Stimulated activated CD8-positive, alpha-beta memory T cell treated with anti-CD3 and anti-CD28 coated beads, Interleukin-7, amount 100 ng/mL, for 1 hour (primary cell): ENCODE measurements at places on chromosomes 5 and 9.

DNA sequence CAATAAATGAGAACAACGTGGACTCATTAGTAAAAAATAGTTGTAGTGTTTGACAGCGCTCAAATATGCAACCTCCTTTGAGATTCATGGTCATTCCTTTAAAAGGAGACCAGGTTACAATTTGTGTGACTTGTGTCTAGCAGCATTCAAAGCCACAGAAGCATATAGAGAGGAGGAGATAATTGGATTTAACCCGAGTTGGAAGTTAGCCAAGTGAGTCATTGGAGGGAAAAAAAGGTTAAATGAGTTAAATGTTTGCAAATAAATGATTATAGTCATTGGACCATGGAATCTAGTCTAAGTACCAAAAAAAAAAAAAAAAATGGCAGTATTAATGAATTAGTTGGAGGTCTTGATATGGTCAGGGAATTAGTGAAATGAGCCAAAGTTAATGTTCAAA is 90.9 kb downstream of the ITGA1 start:
- DNase-seq: no peak

GRCh38 chr5:67799732-67800234 is 415.8 kb upstream of the PIK3R1 start:
- no peak for DNase-seq

DNA sequence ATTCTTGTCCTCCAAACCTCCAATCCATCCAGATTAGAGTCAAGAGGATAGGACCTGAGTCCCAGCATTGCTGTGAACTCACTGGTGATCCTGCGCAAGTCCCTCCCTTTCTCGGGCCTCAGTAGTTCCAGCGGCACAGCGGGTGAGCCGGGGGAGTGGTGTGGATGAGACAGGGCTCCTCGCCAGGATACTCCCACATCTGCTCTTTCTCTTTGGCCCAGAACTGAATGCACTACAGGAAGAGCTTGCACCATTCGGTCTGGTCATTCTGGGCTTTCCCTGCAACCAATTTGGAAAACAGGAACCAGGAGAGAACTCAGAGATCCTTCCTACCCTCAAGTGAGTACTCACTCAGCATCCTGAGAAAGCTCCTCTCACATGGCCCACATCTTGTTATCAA is 6.3 kb downstream of the GPX3 start:
- no peak for DNase-seq

GRCh38 chr5:176748967-176749935 is 61.1 kb upstream of the UNC5A start:
- DNase-seq: no peak

- DNase-seq: no peak
These were observed 70.1 kb upstream of the FSTL4 start for GRCh38 chr5:133682451-133682850.

- no peak for DNase-seq
These were observed 13.2 kb downstream of the TSPAN17 start for GRCh38 chr5:176660530-176660859.

DNA sequence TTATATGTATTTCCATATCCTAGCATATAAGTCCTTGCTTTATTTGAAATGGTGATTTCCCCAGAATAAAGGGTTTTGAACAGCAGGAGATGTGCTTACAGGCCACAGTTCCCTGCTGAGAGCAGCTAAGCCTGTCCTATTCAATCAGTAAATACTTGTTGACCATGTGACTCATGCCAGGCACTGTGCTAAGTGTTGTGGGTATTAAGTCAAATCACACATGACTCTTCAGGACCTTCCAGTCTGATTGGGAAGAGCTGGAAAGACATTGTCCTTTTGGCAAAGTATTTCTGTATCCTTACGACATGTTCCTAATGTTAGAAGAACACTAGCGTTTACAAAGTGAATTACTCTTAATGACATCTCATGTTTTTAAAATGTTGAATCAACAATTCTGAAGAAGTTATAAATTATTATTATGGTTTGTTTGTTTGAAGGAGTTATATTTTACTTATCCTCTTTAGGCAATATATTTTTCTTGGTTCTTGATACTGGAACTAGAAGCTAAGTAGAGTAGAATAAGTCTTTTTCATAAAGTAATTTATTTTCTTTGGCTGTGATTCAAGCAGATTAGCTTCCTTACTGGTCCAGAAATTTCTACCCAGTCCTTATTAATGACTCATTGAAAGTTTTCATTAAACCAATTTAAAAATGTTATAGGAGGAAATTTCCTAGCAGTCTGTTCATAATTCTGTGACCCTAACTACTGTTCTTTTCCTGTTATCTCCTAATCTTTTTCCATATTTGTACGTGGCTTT is 82.1 kb downstream of the GAPVD1 start:
- no peak for DNase-seq

GRCh38 chr5:102858808-102859207 is 103.7 kb downstream of the PAM start:
- DNase-seq: no peak

GRCh38 chr5:179259731-179260323 is 85.4 kb downstream of the ADAMTS2 start:
- no peak for DNase-seq

DNA sequence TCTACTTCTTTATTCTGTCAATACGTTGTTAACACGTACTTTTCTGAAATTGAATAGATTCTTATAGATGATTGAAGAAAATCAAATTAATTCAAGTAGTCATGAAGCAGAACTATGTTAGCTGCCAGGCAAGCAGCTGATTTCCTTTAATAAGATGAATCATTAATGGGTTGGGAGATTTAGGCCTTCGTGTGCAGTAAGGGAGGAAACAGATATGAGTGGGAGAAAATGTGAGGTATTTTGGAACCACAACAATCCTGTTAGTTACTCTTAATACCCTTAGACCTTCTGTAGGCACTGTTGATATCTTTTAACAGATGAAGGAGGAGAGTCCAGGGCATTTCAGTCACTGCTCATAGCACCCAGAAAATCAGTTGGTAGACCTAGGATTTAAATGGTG is 121.0 kb downstream of the AOPEP start:
- no peak for DNase-seq

DNA sequence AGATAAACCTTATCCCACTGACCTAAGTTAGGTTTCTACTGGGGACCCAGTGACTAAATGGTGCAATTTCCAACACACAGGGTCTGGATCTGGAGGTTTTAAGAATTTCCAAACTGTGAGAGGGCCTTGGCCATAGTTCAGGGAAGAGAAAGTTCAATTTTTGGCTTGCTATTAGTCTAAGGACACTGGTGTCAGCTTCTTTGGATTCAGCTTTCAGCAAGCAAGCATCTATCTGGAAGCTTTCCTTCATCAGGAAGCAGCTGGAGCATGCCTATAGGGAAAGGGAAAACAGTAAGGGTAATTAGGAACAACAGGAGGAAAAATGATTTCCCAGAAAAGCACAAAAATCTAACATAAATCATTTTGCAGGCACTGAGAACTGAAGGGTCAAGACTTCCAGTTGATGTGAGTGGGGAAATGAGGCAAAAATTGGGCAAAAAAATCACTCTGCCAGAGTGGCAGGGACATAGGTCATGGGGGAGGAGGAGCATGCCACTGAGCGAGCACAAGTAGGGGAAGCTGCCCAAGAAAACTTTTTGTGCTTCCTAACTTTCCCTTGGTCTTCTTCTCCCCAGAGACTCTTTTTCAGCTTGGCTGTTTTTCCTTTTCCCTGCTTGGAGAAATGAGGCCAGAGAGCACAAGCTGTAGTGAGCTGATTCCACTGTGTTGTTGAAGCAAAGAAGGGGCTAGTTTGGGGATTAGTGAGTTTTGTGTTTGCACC is 299.6 kb downstream of the FGF10 start:
- no peak for DNase-seq

DNA sequence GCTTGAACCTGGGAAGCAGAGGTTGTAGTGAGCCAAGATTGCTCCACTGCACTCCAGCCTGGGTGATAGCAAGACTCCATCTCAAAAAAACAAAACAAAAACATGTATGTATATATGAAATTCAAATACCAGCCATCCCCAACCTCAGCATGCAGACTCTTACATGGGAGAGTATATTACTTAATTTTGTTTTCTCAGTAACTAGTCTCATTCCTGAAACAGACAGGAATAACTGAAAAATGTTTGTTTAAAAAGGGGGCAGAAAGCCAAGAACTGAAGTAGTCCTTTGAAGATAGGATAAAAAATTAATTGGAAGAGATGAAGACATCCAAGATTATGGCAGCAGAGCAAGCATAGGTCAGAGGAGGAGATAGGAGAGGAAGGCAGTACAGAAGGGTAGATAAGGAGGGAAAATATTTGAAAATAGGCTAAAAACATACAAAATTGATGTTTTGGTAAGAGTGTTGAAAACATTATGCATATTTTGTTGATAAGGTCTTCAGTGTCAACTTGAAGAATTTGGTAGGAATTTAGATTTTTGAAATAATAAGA is 309.9 kb downstream of the MAT2B start:
- DNase-seq: no peak

DNA sequence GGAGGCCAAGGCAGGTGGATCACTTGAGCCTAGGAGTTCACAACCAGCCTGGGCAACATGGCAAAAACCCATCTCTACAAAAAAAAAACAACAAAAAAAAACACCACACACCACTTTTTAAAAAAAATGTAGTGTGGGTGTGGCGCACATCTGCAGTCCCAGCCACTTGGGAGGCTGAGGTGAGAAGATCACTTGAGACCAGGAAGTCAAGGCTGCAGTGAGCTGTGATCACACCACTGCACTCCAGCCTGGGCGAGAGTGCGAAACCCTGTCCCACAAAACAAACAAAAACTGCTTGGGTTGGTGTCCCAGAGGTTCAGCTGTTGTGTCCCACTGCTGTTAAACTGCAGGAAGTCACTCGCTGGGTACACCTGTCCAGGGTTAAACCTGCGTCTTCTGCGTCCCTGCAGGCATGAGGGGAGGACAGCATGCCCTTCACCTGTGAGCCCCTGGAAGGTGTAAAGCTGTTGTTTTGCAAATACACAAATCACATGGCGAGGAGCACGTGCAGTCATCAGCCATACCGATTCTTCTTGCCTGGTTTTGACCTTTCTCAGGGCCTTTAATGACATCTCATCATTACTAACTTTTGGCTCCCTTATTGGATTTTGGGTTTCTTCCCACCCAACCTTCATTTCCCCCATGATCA is 29.3 kb upstream of the CLPTM1L start:
- no peak for DNase-seq

GRCh38 chr9:4666042-4666699 is at the start of gene SPATA6L:
SPATA6L (minus strand) TSS chr9:4666480; CDS start chr9:4666250, 230 bp downstream.
- no peak for DNase-seq

DNA sequence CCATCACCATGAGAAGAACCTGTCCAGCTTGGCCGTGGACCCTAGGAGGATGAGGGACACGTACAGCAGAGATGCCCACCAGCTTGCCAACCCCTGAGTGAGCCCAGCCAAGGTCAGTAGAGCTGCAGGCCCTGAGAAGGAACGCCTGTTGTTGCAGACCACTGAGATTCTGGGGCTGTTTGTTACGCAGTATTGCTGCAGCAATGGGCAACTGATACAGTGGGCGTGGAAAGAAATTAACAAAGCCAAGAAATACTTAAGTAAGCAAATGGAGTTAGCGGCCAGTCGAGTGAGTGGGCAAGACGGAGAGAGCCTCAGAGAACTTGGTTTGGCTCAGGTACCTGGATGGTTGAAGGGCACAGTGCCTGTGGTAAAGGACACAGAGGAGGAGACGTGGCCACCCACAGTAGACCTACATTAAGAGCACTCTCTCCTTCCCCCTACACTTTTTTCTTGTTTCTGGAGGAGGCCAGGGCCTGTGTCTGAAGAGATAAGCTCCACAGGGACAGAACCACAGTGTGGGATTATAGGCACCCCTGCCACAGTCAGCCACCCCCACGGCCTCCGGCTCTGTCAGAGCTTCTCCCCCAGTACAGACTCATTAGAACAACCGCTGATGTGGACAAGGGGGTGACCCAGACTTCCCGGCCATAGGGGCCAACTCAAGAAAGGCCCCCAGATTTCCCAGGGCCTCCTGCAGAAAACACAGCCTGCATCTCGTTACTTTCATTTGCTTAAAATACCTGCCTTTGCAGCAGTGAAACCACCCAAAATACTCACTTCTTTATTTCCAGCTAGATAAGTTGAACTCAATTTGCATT is 40.1 kb upstream of the GRHPR start:
- no peak for DNase-seq

- no peak for DNase-seq
These were observed 15.9 kb upstream of the MOB3B start for GRCh38 chr9:27545471-27545870.

GRCh38 chr9:69671311-69671878 is 776 bp downstream of the APBA1 start:
- no peak for DNase-seq

DNA sequence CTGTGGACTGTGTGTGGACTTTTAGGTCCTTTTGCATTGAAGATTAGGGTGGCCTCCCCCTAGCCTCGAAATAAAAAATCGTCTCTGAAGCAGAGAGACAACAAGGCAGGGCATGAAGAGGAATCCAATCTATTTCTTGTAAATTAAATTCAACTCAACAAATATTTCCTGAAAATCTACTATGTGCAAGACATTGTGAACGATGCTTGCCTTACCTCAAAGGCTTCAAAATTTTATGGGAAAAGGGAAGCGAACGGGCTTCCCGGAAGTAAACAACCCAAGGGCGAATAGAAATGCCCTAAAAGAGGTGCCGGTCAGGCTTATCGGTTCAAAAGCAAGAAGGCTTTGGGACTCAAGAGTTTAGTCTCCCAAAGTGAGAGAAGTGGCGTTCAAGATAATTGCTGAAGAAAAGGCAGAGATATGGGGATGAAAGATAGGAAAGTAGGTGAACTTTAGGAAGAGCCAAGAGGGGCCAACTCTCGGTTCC is 525 bp downstream of the KIF24 start:
- no peak for DNase-seq

GRCh38 chr5:13878357-13878756 is 66.1 kb downstream of the DNAH5 start:
- no peak for DNase-seq

- DNase-seq: no peak
These were observed 71.6 kb upstream of the FSTL4 start for GRCh38 chr5:133683646-133684596.

- DNase-seq: no peak
These were observed 688.8 kb downstream of the SEMA5A start for GRCh38 chr5:8857051-8857450.

DNA sequence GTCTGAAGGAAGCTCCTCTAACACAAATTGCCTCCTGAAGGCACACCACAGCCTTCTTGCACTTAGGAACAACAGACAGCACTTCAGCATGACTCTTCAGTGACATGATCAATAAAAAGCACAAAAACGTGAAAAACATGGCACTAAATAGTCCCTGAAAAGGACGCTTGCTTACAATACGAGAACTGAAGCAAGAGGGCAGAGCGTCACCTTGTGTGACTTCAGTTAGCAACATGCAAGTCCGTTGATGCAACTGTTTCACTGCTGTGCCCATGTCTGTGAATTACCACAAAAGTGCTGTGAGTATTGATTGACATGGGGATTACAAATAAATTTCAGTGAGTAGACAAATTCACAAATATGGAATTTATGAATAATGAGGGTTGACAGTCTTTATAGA is 219.9 kb upstream of the GAS1 start:
- no peak for DNase-seq
